RPMI7951 (cell line): ENCODE measurements at places on chromosomes 12 and 14. TPM values are rescaled to one million over a fixed set of nuclear protein-coding genes. Genes with fewer than 3 reads are reported as not detected.

KERA gene
- not detected in 2 replicates for total RNA-seq

ENDOU gene
- 0.24 TPM in 1 of 2 replicates, not detected in the other for total RNA-seq

GYS2 gene
- total RNA-seq, result not detected in 2 replicates

NEDD1 gene
- 47.1 and 50.2 TPM in 2 replicates for total RNA-seq

GLS2 gene
- total RNA-seq, result 0.20 TPM in 1 of 2 replicates, not detected in the other

PRIMA1 gene
- 0.20 and 0.24 TPM in 2 replicates for total RNA-seq

SRGAP1 gene
- total RNA-seq, result 2.3 and 4.0 TPM in 2 replicates

ZDHHC22 gene
- not detected in 2 replicates for total RNA-seq

SAMD4A gene
- total RNA-seq, result 8.6 and 10.1 TPM in 2 replicates
